ENCODE measurements at places on chromosomes 1 and 21. TPM values are rescaled to one million over a fixed set of nuclear protein-coding genes. Genes with fewer than 3 reads are reported as not detected.

Gene ZNF648
- not detected for total RNA-seq

Gene DMBX1
- not detected for total RNA-seq

Gene DIO1
- total RNA-seq = not detected

Gene KRTAP19-1
- not detected for total RNA-seq

Gene NFASC
- total RNA-seq = 301 TPM

Gene AKIRIN1
- total RNA-seq = 95.5 TPM

Gene CFAP74
- not detected for total RNA-seq

Gene EXOC8
- total RNA-seq = 11.4 TPM

Gene MROH9
- not detected for total RNA-seq

Gene SLC25A34
- 4.1 TPM for total RNA-seq

Gene C4BPB
- not detected for total RNA-seq

Gene CYP4A11
- total RNA-seq = 0.71 TPM

Gene TENT5C
- 0.27 TPM for total RNA-seq

Gene ARTN
- not detected for total RNA-seq

Gene ANGPTL3
- not detected for total RNA-seq

Gene LIN9
- 7.1 TPM for total RNA-seq

Gene CDA
- not detected for total RNA-seq

Gene SEMA6C
- total RNA-seq = 119 TPM

Gene SPRR2B
- total RNA-seq = not detected
